ENCODE measurements at places on chromosomes 13 and 19.

- DNase-seq = no peak
Observed at GRCh38 chr13:102127153-102127552, 274.7 kb downstream of the FGF14 start.

- no peak for DNase-seq
Observed at GRCh38 chr13:83121896-83122295, 760.4 kb downstream of the SLITRK1 start.

GRCh38 chr13:35940734-35941133, 190.4 kb downstream of the DCLK1 start:
- no peak for DNase-seq

- peak; percentile 82 for DNase-seq
Observed at GRCh38 chr19:30682999-30683536, 310.9 kb downstream of the ZNF536 start.

- no peak for DNase-seq
Observed at GRCh38 chr13:44764302-44764692, 188.2 kb upstream of the TSC22D1 start.

DNA sequence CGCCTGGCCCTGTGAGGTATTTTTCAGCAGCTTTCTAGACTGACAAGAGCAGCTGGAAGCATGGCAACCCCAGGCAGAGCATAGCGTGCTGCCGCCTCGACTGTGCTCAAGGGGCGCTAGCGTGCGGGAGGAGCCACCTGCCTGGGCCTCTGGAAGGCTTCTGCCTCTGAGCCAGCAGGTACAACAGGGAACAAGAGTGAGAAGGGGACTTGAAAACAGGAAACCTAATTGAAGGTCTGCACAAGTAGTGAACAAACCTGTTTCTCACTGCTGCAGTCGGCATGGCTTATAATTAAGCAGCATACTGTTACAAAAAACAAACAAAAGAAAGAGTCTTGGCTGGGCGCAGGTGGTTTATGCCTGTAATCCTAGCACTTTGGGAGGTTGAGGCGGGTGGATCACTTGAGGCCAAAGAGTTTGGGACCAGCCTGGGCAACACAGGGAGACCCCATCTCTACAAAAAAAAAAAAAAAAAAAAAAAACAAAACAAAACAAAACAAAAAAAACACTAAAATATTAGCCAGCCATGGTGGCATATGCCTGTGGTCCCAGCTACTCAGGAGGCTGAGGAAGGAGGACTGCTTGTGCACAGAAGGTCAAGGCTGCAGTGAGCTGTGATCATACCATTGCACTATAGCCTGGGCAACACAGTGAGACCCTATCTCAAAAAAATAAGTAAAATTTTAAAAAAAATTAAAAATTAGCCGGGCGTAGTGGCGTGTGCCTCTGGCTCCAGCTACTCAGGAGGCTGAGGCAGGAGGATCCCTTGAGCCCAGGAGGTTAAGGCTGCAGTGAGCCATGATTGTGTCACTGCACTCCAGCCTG, 12.6 kb upstream of the GARRE1 start:
- DNase-seq = no peak

DNA sequence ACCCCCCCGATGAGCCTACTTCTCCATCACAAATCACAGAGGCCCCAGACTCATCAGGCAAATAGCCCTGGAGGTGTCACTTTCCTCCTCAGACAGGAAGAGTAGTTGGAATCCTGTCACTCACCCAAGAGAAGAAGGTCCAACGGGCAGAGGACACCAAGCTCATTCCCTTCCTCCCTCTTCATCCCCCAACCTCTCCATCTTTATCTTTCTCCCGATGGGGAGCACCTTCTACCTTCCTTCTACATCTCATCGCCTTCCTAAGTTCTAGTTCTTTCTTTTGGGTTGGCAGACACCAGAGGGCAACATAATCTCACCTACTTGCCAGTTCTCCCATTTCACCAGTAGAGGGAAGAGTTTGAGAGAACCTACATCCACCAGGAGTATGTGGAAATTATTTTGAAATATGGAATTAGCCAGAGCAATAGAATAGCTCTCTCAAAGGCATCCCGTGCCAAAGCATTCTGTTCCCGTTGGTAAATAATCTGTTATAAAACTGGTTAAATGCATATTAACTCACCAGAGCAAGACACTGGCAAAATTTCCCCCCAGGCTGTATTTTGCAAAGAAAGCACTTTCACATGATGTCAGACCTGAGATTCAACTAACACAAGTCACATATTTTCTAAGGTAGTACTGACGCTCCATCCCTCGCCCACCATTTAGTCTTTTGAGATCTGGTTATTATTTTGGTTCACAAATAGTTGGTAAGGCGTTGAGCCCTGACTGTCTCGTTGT, 55.0 kb downstream of the ZIC5 start:
- peak; percentile 93 for DNase-seq

GRCh38 chr19:49793561-49793840, 19.6 kb downstream of the FUZ start:
- peak; percentile 74 for DNase-seq

- DNase-seq = peak; percentile 99
Observed at GRCh38 chr19:2236314-2237050, at the start of the genes PLEKHJ1 and SF3A2. Gene PLEKHJ1 (minus strand): TSS chr19:2236329. CDS start chr19:2236248, 81 bp downstream. Gene SF3A2 (plus strand): TSS chr19:2236824. CDS start chr19:2243419, 6,595 bp downstream.

DNA sequence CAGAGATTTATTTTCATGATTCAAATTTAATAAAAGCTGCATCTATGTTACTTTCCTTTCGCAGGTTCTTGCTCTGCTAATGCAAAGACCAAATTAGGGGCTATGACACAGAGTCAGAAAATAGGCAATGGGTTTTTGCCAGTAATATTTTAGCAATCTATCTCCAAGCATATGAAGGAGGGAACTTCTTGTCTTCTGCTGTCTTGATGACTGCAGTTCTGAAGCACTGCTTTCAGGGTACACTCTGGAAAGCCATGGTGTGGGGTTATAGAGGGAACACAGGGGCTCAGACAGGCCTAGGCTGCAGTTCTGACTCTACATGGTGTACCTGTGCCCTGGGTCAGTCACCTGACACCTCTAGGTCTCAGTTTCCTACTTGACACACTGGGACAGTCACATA, 263.4 kb downstream of the DNAJC15 start:
- DNase-seq = no peak

DNA sequence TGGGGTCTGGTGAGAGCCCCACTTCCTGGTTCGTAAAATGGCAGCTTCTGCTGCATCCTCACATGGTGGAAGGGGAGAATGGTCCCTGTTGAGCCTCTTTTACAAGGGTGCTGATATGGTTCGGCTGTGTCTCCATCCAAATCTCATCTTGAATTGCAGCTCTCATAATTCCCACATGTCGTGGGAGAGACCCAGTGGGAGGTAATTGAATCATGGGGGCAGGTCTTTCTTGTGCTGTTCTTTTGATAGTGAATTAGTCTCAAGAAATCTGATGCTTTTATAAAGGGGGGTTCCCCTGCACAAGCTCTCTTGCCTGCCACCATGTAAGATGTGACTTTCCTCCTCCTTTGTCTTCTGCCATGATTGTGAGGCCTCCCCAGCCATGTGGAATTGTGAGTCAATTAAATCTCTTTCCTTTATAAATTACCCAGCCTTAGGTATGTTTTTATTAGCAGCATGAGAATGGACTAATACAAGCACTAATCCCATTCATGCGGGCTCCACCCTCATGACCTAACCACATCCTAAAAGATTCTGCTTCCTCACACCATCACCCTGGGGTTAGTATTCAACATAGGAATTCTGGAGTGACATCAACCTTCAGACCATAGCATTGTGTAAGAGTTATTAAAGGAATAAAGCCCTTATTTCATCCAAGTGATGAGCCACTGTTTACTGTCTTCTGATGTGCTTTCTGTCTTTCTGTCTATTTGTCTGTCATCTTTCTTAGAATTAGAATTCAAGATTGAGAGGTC, 159.0 kb upstream of the IRS2 start:
- peak; percentile 57 for DNase-seq

DNA sequence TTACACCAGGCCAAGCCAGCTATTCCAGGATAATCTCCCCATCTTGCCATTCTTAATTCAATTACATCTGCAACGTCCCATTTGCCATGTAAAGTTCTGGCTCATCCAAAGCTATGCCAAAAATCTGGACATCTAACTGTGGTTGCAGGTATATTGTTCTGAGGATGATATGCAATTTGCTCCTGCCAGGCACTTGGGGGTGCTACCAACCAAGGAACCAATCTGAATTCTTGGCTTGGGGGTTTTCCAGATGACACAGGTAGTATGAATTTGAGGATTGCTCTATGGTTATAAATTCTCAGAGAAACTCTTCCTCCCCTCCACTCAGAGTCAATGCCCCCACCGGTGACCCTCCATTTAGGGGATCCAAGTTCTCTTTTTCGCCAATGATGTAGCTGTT, 33.0 kb downstream of the CRYL1 start:
- peak; percentile 30 for DNase-seq

- DNase-seq = no peak
Observed at GRCh38 chr19:7360393-7360984, 11.8 kb downstream of the ARHGEF18 start.

DNA sequence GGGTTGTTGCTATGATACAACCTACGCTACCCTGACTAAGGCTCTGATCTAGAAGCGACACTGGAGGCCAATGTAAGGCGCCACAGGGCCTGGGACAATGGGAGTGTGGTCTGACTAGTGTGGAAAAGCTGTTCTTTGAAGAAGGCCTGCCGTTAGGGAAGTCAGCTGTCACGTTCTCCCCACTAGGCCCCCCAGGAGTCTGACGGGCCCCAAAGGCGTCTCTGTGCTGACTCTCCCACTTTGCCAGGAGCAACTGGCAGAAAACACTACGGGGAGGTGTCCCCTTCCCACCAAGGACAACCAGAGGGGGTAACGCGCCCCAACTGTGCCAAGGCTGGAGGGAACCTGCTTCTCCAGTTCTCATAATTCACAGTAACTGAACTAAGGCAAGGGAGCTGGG, 25.3 kb upstream of the EIF3G start:
- DNase-seq = no peak

DNA sequence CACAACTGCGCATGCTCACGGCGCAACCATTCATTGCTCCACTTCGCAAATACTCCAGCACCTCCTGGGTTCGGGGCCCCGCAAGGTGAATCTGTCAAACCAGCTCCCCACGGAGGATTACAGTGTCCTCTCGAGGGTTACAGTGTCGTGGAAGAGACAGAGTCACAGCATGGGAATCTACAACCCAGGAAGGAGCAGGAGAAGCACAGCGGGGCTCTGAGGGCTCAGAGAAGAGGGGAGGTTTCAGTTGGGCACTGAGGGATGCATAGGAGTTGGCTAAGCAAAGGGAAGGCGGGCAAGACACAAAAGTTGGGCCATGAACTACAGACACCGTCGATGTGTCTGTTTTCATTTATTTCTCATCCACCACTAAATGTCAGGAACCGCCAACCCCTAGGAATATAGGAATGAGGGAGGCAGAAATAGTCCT, 1.0 kb upstream of the GTF2F1 start:
- no peak for DNase-seq

DNA sequence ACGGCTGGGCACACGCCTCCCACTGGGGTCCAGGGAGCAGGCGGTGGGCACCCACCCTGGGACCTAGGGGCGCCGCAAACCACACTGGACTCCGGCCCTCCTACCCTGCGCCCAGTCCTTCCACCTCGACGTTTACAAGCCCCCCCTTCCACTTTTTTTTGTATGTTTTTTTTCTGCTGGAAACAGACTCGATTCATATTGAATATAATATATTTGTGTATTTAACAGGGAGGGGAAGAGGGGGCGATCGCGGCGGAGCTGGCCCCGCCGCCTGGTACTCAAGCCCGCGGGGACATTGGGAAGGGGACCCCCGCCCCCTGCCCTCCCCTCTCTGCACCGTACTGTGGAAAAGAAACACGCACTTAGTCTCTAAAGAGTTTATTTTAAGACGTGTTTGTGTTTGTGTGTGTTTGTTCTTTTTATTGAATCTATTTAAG, 1.6 kb downstream of the JUNB start:
- DNase-seq = no peak

- no peak for DNase-seq
Observed at GRCh38 chr19:15913830-15914229, 16.0 kb upstream of the CYP4F2 start.

GRCh38 chr13:25632166-25632888, 260.6 kb downstream of the ATP8A2 start:
- DNase-seq = no peak

- DNase-seq = no peak
Observed at GRCh38 chr13:60454425-60454824, 57.4 kb downstream of the TDRD3 start.

DNA sequence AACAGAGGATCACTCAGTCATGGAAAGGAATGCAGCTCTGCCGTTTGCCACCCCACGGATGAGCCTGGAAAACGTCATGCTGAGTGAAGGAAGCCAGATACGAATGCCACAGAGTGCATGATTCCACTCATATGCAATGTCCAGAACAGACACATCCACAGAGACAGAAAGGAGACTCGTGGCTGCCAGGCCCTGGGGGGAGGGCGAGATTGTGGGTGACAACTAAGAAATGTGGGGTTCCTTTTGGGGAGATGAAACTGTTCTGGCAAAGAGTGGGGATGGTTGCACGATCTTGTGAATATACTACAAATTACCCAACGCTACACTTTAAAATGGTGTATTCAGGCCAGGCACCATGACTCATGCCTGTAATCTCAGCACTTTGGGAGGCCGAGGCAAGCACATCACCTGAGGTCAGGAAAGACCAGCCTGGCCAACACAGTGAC, 27.2 kb upstream of the NAPA start:
- no peak for DNase-seq

DNA sequence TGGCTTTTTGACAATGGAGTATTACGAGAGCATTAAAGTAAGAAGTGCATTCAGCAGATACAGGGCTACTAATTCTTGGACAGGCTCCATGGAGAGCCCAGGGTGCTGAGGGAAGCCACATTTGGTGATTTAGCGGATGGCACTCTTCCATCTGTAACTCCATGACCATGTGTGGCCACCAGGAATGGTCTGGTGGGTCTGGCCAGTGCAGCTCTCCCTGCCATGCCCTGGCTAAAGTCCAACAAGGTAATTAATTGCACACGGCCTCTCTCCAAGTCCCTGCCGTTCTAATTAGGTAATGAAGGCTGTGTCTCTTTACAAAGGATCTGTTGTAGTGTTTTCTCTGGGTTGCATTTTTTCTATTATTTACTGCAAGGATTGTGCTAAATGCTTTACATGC, 4.3 kb upstream of the ZFR2 start:
- DNase-seq = no peak

DNA sequence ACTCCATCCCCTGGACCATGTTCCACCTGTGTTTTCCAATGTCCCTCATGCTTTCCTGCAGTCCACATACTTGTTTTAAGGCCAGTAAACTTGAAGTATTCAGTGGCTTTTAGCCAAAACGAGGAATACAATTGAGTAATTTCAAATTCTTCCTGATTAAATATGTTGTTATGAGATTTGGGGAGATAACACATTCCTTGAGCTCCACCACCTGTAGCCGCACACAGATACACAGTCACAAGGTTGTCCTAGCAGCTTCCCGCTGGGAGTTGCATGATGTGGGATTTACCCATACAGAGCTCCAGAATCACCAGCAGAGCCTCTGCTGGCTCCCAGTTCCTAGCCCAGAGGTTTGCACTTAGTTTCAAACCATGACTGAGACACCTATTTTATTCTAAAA, 53.6 kb upstream of the FRY start:
- DNase-seq = no peak

DNA sequence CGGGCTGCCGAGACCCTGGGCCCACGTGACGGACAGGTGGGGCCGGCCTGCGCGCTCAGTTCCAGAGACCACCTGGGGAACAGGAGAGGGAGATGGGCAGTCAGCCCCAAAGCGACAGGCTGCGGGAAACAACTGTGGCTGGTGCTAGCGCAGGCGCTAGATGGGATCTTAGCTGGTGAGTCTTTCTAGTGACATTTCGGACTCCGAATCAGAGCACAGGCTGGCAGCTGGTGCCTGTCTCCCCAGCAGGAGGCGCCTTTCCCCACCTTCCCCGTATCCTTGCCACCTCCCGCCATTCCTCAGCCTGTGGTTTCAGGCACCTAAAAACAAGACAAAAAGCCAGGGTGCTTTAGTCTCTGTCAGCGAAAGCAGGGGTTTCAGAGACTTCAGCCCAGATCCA, 19.4 kb upstream of the RANBP3 start:
- no peak for DNase-seq

GRCh38 chr13:62678039-62678438, 1262.4 kb upstream of the PCDH20 start:
- no peak for DNase-seq
